ENCODE measurements at places on chromosomes 3 and 15.

GRCh38 chr15:53978253-53978906 is at the start of gene UNC13C:
TSS of gene UNC13C (plus strand) at chr15:53978441. CDS start at chr15:54012904, 34,463 bp downstream.
- DNase-seq, result peak; percentile 53

GRCh38 chr15:60179786-60180391 is 175.8 kb downstream of the FOXB1 start:
- DNase-seq, result no peak

- no peak for DNase-seq
Measured at GRCh38 chr15:40845036-40845435, 1.2 kb downstream of the SPINT1 start.

DNA sequence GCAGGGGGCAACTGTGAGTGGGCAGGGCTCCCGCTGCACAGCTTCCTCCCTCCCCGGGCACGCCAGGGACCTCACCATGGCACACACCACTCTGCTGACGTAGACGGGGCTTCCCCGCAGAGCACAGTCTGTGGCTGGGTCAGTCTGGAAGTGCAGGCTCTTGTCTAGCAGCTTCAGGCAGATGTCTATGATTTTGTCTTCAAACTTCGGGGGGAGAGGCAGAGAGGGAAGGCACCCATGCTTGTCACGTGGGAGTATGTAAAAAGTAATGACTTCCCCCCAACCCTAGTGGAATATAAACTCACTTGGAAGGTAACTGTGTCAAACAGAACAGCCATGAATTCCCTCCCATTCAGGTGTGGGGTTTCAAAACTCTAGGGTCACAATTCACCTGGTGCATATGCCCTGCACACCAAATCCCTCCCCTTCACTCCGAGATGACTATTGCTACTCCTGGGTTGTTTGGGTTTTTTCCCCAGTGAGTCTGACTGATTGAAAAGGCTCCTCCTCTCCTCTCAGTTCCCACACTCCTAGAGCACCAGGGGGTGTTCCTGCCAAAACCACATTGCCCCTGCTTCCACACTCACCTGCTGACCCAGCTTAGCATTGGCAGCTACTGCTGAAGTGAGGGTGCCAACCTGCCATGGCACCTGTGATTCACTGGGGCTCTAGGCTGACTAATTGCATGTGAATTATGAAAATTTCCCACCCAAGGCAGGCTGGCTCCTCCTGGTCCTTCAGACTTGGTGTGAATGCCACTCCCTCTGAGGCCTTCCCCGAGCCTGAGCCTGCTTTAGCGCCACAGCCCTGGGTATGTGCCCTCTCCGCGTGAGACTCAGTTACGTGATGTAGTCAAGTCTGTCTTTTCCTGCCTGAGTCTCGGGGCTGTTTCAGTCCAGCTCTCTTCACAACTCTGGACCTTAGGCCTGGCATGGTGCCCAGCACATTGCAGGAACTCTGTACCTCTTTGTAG is 13.0 kb downstream of the TGM5 start:
- DNase-seq, result no peak

GRCh38 chr3:132643366-132643765 is 16.2 kb downstream of the ACAD11 start:
- DNase-seq, result peak; percentile 24

- DNase-seq, result no peak
Measured at GRCh38 chr3:24192469-24193056, 247.5 kb downstream of the NR1D2 start.

- DNase-seq, result no peak
Measured at GRCh38 chr3:12423918-12424630, 60.2 kb upstream of the TSEN2 start.

DNA sequence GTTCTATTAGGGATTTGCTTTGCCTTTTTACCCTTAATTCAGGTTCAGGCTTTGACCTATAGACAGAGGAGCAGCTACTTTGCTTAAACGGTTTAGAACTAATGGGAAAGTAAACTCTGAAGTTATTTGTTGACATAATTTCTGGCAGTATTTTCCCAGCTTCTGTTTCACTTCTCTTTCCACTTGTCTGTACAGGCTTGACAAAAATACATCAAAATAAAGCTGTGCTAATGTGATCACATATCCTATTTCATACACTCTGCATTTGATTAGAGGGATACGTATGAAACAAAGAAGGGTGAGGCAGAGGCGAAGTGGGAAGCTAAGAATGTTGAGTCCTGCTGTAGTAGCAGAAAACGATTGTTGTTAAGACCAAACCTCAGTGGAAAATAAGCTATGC is 389.1 kb upstream of the RARB start:
- no peak for DNase-seq

GRCh38 chr3:195020921-195021320 is 250.0 kb downstream of the XXYLT1 start:
- no peak for DNase-seq

DNA sequence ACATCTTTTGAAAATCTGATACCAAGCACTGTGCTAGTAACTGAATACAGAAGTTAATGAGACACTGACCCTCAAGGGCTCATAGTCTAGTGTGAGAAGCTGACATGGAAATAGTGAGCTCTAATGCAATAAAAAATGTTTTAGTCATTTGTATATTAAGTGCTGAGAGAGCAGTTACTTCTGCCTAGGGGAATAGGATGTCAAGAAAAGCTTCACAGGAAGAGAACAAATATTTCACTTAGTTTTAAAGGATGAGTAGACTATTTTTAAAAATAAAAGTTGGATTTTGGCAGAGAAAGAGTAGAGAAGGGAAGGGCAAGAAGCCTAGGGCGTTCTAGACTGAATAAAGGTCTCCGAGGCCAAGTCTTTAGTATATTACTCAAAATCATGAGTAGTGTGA is 158.4 kb downstream of the ATG7 start:
- no peak for DNase-seq

- DNase-seq, result no peak
Measured at GRCh38 chr3:115720983-115721382, 97.7 kb downstream of the GAP43 start.

GRCh38 chr3:30020380-30020779 is 586.0 kb upstream of the TGFBR2 start:
- DNase-seq, result no peak

DNA sequence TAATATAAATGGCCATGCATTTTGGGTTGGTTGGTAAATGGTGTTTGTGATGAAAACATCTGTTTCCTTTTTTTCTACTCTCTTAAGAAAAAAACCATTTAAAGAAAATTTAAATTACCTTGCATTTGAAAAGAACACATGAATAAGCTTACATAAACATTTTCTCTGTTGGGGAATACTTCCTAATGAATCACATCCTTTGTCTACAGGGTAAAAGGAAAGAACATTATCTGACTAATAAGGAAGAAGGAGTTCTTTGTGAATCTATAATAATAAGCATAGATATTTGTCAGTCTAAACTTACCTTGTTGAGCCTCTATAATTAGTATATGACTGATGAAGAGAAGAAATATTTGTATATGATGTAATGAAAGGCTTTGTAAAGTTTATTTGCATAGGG is 254.1 kb upstream of the ZNF717 start:
- no peak for DNase-seq

- DNase-seq, result no peak
Measured at GRCh38 chr3:127456471-127457093, 134.0 kb downstream of the TPRA1 start.

- DNase-seq, result no peak
Measured at GRCh38 chr3:45460361-45460760, 72.0 kb downstream of the LARS2 start.

- no peak for DNase-seq
Measured at GRCh38 chr3:147987549-147987948, 578.4 kb downstream of the ZIC1 start.

DNA sequence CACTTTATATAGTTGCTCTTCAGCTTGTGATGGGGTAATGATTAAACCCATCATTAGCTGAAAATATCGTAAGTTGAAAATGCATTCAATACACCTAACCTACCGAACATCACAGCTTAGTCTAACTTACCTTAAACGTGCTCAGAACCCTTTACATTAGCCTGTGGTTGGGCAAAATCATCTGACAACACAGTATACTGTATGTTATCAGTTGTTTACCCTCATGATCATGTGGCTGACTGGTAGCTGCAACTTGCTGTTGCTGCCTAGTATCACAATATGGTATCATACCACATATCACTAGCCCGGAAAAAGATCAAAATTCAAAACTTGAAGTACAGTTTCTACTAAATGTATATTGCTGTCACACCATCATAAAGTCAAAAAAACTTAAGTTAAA is 9.5 kb downstream of the ZNF280D start:
- no peak for DNase-seq

DNA sequence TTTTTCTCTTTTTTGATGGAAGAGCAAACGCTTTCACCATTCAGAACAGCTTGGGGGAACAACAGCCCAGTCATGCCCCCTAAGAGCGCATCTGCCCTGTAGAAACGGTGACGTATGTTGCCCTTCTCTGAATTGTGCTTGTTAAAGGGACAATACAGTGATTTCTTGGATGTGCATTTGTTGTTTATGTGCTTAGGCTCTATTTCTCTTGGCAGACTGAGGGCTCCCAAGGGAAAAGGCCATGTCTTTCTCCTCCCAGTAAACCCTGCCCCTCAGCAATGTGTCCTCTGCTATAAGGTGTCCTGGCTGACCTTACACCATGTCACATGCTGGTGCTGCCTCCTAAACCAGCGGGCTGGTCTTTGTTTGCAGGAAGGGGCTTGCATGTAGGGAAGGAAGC is 346.1 kb downstream of the EPHB1 start:
- no peak for DNase-seq

DNA sequence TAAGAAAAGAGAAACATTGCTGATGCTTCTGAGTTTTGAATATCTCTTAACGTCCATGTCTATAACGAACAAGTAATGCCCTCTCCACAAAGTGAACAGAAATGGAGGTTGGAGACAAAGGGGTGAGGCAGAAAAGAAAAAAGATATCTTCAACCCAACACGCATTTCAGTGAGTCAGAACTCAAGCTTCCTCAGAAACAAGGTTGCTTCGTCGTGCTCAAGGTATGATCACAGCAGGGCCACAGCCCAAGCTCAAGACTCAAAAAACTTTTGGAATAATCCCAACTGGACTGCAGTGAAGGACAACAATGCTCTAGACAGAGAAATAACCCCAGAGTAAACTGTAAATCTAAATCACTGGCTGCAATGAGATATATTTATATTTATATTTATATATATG is 18.9 kb downstream of the WNT5A start:
- DNase-seq, result no peak

DNA sequence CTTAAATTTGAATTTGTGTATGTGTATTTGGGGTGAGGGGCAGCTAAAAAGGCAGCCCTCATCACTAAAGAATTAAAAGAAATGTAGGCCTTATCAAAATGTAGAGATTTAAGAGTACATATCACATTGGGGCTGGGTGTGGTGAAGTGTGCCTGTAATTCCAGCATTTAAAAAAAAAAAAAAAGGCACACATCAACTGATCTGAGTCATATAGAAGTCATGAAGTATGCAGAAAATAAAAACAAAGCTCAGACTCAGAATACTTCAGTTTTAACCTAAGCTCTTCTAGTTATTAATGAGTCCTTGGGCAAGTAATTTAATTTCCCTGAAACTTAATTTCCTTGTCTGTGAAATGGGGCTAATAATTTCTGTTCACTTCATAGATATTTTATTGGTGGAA is 31.6 kb downstream of the SLC24A1 start:
- no peak for DNase-seq

- peak; percentile 87 for DNase-seq
Measured at GRCh38 chr3:37072892-37073291, 79.6 kb downstream of the MLH1 start.

- DNase-seq, result no peak
Measured at GRCh38 chr3:2078821-2079220, 19.8 kb upstream of the CNTN4 start.

- no peak for DNase-seq
Measured at GRCh38 chr15:82134461-82134860, 88.6 kb upstream of the MEX3B start.

GRCh38 chr3:157128771-157129681 is 30.9 kb downstream of the CCNL1 start:
- DNase-seq, result no peak

DNA sequence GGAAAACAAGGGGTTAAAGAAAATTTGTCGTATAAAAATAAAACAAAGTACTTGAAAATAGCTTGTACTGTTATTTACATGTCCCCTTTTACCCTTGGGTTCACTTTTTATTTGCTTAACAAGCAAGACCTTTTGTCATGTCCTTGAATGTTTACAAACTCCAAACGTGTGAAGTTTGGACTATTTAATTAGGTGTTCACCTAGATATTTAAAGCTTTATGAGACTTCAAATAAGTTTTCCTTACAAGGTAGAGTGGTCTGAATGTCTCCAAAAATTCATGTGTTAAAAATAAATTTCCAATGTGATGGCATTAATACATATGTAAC is 242.0 kb upstream of the TTC14 start:
- DNase-seq, result no peak
